ENCODE measurements at places on chromosomes 5 and 9.

DNA sequence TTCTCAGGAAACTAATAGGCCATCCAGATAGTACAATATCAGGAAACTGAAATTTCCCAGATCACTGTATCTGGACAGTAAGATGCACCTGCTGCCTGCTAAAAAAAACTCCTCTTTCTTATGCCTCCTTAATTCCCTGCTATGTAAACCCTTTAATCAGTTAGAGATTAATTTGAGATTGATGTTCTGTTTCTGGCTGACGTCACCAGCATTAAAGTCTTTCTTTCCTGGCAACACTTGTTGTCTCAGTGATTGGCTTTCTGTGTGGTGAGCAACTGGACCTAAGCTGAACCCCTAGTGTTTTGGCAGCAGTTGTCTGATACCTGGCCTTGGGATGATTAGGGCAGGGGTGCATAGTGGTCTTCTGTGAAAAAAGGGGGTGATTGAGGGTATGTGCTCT, 175.8 kb downstream of the TENT4A start:
- DNase-seq, result no peak

GRCh38 chr5:116853992-116854391, 279.4 kb upstream of the SEMA6A start:
- DNase-seq, result no peak

DNA sequence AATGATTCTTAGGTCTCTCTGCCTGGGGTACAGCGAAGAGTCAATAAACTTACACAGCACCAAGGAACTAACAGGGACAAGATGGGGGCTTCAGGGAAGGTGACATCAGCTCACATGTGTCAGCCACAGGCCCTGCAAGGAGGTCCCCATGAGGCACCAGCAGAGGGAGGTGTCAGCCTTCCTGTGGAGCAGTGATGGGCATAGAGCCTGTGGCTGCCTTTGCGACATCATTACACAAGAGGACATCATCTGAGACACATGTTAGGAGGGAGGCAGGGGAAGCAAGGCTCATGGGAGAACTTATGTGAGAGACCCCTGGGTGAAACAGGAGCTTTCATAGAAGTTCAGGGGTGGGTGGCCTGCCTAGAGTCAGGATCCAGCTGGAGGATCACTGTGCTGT, 389.6 kb downstream of the SEMA5A start:
- no peak for DNase-seq

DNA sequence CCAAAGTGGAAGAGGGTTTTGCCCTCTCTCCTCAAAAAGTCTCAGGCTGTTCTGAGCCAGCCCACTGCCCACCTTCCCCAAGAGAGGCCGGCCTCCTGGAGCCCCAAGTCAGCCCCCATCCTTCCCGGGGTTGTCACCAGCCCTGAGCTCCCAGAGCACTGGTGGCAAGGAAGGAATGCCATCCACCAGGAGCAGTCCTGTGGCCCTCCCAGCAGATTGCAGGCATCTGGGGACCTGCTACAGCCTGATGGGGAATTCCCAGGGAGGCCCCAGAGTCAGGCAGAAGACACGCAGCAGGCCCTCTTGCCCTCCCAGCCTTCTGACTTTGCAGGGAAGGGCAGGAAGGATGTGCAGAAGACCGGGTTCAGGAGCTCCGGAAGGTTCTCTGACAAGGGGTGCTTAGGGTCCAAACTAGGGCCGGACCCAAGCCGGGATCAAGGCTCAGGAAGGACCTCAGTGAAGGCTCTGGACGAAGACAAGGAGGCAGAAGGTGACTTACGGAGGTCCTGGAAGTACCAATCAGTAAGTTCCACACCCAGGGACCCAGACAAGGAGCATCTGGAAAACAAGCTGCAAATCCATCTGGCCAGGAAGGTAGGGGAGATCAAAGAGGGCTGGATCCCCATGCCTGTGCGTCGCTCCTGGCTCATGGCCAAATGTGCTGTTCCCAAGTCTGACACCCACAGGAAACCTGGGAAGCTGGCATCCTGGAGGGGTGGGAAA, 3.7 kb downstream of the SPATA31E1 start:
- no peak for DNase-seq

GRCh38 chr5:142007237-142007544, 5.6 kb downstream of the GNPDA1 start:
- no peak for DNase-seq

DNA sequence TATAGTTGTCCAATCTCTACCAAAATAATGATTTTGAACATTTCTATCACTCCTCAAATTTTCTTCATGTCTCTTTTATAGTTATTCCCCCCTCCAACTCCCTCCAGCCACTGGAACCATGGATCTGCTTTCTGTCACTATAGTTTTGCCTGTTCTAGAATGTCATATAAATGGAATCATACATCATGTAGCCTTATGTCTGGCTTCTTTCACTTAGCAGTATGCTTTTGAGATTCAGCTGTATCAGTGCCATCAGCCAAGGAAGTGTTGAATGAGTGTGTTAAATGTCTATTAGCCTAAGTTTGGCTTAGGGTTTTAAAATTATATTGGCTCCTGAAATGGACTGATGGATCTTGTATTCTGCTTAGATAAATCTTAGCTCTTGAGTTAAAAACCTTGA, 36.0 kb downstream of the UBE2D2 start:
- no peak for DNase-seq

GRCh38 chr9:128153947-128154695, 4.9 kb downstream of the LCN2 start:
- DNase-seq, result no peak

GRCh38 chr5:1227667-1228066, 2.5 kb downstream of the SLC6A18 start:
- no peak for DNase-seq

DNA sequence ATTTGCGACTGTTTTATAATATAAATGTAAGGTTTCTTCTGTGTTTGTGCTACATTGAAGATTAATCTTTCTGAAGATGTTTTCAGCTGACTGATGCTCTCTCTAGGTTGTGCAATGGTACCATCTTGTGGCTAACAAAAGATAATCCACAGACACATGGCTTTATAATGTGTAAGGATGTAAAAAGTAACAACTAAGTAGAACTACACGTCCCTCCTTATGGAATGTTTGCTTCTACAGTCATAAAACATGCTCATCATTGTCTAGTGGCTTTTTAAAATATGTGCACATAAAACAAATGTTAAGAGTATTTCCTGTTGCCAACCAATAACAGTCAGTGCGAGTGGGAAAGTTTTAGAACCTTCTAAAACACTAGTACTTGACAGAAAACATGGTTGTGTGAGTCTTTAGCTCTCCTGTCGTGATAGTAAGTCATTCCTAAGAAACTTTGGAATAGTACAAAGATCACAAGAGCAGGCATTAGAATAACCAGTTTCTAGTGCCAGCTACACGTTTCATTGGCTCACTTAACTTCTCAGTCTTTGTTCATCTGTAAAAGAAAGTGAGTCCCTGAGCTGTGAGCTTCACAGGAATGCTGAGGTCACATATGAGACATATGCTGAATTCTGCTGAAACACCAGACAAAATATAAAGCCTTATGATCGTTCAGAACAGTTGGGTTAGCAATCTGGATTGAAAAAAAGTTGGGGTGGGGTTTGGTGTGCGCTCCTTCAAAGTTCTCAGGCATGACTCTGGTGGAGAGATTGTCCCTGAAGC, 75.7 kb upstream of the GLIS3 start:
- no peak for DNase-seq

- DNase-seq, result no peak
These were observed 12.3 kb downstream of the TIGD6 start for GRCh38 chr5:149988126-149988525.

- DNase-seq, result no peak
These were observed 172.8 kb downstream of the CARTPT start for GRCh38 chr5:71891856-71892255.

DNA sequence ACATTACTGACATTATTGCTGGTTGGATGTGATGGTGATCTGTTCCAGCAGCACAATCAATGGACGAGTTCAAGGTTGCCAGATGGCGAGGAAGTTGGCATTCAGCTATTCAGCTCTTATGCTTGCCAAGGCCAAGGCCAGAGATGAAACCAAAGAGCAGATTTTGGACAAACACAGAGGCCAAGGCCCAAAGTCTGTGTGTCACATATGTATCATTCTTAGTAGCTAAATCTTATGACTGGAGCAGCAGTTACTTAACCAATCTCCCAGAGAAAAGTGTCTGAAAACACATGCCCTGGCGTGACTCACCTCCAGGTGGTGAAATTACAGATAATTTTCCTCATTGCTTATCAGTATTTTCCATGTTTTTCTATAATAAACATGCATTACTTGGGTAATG, 189.0 kb upstream of the EGFLAM start:
- no peak for DNase-seq

DNA sequence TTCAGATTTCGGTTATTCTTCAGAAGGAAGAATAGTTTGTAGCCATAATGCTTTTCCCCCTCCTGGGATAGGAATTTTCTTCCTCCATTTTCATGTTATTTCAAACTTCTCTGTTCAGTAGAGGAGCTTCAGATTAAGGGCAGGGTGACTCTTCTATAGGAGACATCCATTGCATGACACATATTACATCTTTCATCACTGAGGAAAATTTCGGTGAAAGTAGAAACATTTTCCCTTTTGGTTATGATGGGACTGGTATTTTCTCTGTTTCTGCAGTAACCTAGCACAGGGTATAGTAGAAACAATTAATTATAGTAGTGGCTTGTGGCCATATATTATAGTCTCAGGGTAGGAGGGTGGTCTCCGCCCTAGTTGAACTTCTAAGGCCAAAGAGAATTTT, 1.1 kb downstream of the IPO11 start:
- DNase-seq, result no peak

Measured in activated CD4-positive, alpha-beta T cell treated with anti-CD3 and anti-CD28 coated beads, Interleukin-2, amount 50 U/mL, for 24 hours (primary cell).